ENCODE measurements at places on chromosomes 7 and 10.
A peak's percentile ranks its signal among the peaks of the same experiment; 100 is the strongest.

DNA sequence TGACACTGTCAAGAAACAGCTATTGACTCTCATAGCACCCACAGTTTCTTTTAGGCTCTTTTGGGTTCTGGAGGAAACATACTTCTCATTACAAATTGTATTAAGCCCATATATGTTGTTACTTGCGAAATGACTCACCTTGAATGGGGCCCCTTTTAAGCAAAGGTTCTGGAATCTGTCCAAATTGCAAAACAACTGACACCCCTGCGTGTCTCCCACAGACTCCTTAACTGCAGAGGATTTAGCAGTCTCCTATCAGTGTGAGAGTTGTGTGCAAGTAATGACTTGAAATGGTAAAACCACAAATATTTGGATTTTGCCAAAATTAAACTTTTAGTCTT lies 192.3 kb downstream of the DNAJC1 start:
- ATAC-seq, result no peak

- no peak for ATAC-seq
Observed at GRCh38 chr7:158227258-158227984, 360.2 kb downstream of the PTPRN2 start.

DNA sequence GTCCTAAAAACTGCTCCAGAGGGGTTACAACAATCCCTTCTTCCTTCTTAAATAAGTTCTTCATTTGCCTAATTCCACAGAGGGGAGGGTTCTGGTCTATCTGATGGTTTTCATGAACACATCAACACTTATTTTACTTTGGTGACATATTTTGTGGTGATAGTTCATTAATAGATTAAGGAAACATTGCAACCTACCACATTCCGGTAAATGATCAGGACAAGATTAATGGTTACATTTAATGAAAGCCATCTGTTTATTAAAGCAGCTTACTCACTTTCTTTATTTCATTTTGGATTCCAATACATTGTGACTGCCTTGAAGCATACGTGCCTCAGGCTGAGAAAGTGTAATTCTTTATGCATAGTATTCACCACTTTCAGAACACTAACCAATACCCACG lies 101.0 kb downstream of the SKIDA1 start:
- peak; percentile 88 for ATAC-seq

GRCh38 chr10:48470115-48470892 lies 134.6 kb downstream of the ARHGAP22 start:
- ATAC-seq, result no peak

- no peak for ATAC-seq
Observed at GRCh38 chr10:260819-261429, 125.7 kb downstream of the ZMYND11 start.

DNA sequence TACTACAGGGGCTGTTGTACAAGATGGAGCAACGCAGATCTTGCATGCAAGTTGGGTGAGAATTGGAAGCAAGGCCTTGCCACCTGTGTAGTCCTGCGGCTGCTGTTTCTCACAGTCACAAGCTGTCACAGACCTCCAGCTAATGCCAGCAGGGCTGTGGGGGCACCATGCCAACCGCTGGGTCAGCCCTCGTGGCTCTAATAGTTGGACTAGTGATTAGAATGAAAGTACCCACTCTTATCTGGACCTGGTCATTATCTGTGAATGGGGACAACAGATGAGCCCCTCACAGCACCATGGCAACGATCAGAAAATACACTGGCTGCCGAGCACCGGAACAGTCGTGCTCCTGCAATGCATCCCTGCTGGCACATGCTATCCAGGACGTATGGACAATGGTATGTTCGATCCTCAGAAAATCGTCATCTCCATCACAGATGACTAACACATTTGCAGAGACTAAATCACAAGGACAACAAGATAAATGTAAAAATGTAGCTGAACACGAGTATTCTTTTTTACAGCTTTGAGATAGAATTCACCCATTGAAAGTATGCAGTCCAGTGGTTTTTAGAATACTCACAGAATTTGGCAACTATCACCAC lies 80.4 kb upstream of the CALN1 start:
- ATAC-seq, result no peak

GRCh38 chr10:35377050-35377728 lies 40.9 kb downstream of the CCNY start:
- no peak for ATAC-seq

- no peak for ATAC-seq
Observed at GRCh38 chr7:45242698-45243097, 85.1 kb downstream of the RAMP3 start.

- no peak for ATAC-seq
Observed at GRCh38 chr7:130112093-130112492, 41.8 kb downstream of the KLHDC10 start.

DNA sequence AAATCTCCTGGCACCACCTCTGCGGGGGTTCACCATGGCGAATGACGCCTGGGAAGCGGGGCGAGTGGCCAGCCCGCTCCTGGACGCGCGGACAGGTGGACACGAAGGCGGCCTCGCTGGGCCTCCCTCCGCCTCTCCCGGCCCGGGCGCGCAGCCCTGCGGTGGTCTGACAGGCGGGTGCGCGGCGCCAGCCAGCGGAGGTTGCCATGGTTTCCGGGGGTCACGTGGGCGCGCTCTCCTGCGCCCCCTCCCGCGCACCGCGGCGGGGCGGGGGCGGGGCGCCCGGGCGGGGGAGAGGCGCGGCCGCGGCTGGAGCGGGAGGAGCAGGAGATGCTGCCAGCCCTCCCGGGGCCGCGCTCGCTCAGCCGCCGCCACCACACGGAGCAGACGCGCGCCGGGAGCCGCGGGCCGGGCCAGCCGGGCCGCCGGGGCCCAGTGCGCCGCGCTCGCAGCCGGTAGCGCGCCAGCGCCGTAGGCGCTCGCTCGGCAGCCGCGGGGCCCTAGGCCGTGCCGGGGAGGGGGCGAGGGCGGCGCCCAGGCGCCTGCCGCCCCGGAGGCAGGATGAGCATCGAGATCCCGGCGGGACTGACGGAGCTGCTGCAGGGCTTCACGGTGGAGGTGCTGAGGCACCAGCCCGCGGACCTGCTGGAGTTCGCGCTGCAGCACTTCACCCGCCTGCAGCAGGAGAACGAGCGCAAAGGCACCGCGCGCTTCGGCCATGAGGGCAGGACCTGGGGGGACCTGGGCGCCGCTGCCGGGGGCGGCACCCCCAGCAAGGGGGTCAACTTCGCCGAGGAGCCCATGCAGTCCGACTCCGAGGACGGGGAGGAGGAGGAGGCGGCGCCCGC lies at the start of gene PRKAR2B:
Gene PRKAR2B (plus strand): TSS at position 359 of the 848 bp plus-strand sequence. CDS start 203 bp downstream, at position 562.
- ATAC-seq, result peak; percentile 70

DNA sequence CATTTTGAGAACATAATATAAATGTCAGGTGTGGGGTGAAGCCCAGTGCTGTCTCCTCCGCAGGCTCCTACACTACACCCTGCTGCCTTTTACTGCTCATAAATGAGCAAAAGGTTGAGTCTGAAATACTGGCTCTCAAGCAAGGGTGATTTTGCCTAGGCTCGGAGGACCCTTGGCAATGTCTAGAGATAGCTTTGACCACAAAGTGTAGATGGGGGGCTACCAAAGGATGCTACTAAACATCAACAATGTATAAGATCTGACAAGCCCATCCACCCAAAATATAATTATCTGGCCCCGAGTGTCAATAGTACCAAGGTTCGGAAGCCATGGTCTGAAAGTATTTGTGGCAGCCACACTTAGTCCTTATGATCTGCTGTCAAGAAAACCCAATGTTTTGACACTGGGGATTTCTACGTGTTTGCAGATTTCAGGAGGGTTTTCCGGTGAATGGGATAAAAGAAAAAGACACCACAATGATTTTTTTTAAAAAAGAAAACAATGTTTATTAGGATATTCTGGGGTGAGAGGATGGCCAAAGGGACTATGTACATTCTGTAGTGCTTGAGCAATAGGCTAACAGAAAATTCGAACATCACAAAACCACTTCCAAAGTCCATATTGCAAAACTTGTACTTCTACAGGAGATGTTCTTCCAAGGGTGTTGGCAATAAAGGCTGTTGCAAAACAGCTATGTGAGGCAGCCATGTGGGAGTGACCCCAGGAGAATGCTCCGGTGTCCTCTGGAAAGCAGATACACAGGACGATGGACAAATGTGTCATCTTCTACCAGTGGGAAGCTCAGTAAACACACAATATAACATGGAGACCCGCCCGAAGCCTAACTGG lies 216.3 kb downstream of the GFRA1 start:
- no peak for ATAC-seq

- ATAC-seq, result peak; percentile 23
Observed at GRCh38 chr7:47601119-47601880, 19.4 kb upstream of the TNS3 start.

- no peak for ATAC-seq
Observed at GRCh38 chr10:73992899-73993788, 4.8 kb upstream of the VCL start.

- ATAC-seq, result peak; percentile 82
Observed at GRCh38 chr10:102764470-102765161, 20.9 kb downstream of the WBP1L start.

DNA sequence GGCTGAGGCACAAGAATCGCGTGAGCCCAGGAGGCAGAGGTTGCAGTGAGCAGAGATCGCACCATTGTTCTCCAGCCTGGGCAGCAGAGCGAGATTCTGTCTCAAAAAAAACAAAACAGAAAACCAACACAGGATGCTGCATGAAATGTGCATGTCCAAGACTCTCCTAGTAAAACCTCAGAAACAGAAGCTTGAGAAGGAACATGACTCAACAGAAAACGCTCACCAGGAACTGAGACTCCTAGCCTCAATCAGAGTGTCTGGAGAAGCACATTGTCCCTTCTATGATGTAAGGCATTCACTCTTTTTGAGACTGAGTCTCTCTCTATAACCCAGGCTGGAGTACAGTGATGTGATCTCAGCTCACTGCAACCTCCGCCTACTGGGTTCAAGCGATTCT lies 168.3 kb downstream of the MYOF start:
- ATAC-seq, result no peak

DNA sequence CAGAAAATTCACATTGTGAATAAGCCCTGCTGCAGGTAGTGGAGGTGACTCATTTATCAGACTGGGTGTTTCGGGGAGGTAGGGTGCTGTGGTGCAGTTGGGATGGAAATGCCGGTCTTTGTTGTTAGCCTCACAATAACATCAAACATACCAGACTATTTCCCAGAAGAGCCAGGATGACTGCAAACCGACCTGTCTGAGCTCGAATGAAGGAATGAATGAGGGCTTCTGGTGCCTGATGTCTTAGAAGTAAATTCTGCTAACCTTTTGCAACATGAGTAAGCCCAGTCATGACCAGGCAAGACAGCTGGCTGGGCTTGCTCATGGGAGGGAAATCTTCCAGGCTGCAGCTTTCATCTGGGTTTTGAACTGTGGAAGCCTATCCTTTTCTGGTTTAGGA lies 2.4 kb upstream of the VDAC2 start:
- no peak for ATAC-seq

Measured in SK-N-SH treated with all-trans-retinoic acid at 6 μM for 48 hours (cell line).